Mucosa of gallbladder (tissue), 1 donor: ENCODE measurements at places on chromosomes 12 and 14. TPM values are rescaled to one million over a fixed set of nuclear protein-coding genes. Genes with fewer than 3 reads are reported as not detected.

DNA sequence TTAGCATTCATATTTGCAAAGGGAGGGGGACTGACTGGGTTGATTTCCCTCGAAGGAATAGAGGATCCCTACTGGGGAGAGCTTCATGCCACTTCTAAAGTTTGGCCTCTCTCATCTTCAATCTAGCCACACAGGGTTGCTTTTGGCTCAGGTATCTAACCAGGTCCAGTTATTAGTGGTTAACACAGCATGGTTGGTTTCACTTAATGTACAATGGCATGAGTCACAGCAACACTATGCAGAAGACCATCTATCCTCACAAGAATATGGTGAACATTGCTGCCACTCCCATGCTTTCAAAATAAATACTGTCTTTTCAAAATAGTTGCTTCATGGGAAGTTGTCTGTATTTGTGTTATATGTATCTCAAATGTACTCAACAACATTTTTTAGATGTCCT is 6.6 kb upstream of the RAB3IP start:
- no peak for DNase-seq

- DNase-seq: no peak
These were observed 670 bp upstream of the PSMA3 start for GRCh38 chr14:58243790-58244555.

Gene TAS2R9
- total RNA-seq: not detected

DNA sequence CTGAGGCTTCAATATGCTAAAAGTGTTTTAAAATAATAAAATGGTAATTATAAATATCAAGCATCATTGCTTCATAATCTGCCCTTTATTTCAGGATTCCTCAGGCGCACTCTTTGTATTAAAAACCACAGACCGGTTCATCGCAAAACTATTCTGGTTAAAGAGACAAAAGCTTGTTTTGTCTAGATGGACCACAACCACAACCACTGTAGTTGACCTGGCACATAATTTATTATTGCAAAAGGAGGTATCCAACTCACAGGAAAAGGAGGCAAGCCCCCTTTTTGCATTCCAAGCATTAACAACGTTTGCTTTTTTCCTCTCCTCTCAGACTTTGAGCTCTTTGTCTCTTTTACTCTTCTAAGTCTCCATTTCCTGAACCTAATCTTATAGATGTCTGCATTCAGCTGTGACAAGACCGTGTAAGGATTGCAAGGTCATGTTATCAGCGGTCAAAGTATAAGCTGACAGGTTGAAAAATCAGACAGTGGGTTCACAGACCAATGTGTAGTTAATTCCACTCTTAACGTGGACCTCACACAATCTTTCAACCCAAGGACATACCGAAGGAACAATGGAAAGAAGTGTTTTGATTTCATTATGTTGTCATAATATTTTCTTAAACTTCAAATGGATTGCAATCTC is 1057.6 kb downstream of the GALC start:
- DNase-seq: no peak

Gene CD163
- total RNA-seq: 92.6 TPM

DNA sequence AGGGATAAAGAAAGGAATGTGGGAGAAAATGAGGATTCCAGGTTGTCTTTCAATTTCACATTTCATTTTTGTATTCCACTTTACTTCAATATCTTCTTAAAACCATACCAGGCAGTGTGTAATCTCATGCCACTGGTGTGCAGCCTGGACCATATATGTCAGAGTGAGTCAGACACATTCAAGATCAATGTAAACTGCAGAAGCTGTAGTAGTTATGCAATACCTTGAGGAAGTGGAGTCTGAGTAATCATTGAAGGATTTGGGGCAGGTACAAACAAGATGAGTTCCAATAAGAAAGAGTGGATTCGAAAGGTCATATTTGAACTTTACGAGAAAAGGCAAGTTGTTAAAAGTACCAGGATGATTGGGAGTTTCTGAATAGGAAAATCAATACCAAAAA is 14.1 kb downstream of the PLCZ1 start:
- peak; percentile 34 for DNase-seq

DNA sequence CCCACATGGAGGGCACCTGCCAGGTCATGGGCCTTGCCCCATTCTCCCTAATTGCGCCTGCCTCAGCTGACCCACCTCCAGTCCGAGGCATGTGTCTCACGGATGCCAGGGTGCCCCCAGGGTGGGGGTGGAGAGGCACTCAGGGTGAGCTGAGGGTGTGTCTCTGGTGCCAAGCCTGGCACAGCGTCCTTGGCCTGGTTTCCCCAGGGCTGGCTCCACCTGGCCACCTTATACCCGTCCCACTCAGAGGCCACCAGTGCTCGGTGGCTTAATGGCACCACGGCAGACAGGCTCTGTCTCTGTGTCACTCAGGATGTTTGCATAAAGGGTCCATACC is 33.6 kb upstream of the TDRD9 start:
- no peak for DNase-seq

DNA sequence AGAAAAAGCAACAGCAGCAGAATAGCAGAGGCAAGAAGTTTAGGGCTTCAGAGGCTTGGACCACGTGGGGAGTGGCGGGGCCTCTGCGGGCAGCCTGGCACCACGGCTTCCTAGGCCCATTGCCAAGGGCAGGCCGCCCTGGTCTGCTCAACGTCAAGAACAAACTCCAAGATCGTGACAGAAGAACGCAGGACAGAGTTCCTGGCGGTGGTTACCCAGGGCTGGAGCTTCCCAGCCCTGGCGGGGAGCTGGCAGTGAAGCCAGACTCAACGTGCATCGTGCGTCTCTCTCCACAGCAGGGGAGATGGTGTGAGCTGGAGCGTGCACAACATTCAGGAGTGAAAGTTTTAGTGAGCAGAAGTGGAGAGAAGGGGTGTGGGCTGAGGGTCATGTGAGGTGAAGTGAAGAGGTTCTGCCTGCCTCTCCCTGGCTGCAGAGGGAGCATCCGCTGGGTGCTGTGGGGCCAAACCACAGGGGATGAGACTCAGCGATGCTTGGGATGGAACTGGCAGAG is 13.9 kb upstream of the CACNA2D4 start:
- peak; percentile 71 for DNase-seq

GRCh38 chr12:99935608-99936007 is 49.1 kb downstream of the ANKS1B start:
- DNase-seq: no peak

Gene RPL6
- 769 TPM for total RNA-seq

DNA sequence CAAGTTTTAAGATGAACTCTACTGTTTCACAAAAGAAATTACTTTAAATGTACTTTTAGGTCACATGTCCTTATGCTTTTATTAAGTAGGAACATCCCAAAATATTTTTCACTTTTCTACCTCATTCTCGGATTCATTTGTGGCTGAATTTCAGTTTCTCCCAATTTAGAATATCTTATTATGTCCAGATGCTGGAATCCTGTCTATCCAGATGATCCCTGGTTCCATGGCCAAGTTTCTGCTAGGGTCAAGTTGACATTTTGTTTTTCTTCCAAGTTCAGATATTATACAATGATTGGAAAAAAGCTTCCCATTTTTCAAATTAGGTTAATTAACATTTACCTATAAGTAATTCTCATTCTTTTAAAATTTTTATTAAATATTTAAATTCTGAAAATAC is 181.8 kb upstream of the SLC16A7 start:
- DNase-seq: no peak

DNA sequence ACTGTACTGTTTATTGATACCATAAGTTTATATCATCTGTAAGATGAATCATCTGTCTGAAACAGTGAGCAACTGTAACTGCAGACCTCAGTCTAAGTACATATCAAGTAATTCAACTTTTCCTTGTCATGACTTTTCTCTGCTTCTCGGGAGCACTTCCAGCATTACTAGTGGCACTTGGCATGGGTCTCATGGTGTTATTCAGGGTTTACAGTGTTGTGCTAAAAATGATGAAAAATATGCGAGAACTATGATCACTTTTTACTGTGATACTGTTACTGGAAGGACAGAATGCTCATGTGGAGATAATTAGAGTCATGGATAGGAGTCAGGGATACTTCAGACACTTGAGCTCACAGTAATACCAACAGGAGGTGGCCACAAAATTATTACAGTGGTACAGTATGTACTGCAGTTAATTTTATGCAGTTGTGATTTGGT is 8.3 kb downstream of the KTN1 start:
- no peak for DNase-seq

Gene DPPA3
- not detected for total RNA-seq

DNA sequence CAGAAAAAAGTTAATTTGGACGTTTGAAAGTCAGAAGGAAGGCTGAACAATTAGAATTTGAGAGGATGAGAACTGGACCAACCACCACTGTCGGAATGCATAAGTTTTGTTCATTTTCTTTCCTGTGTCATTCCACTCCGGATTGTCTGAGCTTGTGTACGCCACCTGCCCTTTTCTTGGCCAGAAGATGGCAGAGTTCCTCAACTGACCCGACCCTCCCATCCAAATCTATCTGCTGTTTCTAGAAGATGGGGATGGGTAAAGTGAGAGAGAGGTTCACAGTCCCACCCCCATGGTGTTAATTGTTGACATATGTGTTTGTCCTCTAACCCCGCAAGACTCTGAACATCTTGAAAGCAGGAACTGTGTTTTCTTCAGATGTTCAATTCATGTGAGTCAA is 388.0 kb downstream of the VRK1 start:
- no peak for DNase-seq

DNA sequence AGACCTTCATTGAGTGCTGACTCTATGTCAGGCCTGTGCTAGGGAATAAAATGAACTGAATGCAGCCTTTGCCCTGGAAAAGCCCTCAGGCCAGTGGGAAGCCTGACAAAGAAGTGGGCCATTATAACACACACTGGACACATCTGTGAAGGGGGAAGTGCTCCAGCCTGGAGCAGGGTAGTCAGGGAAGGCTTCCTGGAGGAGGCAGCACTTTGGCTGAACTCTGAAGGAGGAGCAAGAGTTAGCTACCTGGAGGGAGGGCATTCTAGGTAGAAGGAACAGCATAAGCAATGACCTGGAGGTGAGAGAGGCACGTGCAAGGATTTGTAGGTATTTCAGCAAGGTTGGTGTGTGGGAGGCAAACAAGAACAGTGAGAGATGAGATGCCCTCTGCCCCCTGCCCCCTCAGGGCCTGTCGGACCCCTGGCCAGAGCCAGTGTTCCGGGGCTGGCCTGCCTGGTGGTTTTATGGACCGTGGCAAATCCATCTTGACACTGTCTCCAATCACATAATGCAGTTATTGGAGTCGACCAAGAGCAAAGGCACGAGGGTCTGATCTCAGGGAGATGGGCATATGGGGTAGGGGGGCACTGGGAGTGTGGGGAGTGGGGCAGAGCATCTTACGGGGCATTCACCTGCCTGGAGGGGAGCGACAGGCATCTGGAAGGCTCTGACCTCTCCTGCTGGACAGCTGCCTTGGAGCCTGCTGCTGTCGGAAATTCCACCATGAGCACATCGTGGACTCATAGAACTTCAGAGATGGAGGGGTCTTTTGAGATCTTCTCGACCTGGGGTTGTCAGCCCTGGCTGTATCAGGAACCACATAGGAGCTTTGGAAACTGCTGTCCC is 2.7 kb upstream of the FAM222A start:
- DNase-seq: peak; percentile 30

Gene GUCY2C
- total RNA-seq: 0.12 TPM

Gene SLCO1B1
- total RNA-seq: 0.12 TPM

- DNase-seq: no peak
These were observed 92.8 kb upstream of the FLRT2 start for GRCh38 chr14:85437148-85437547.

Gene CEBPE
- total RNA-seq: 0.20 TPM
